ENCODE measurements at places on chromosomes 16 and 17.
A peak's percentile ranks its signal among the peaks of the same experiment; 100 is the strongest.

DNA sequence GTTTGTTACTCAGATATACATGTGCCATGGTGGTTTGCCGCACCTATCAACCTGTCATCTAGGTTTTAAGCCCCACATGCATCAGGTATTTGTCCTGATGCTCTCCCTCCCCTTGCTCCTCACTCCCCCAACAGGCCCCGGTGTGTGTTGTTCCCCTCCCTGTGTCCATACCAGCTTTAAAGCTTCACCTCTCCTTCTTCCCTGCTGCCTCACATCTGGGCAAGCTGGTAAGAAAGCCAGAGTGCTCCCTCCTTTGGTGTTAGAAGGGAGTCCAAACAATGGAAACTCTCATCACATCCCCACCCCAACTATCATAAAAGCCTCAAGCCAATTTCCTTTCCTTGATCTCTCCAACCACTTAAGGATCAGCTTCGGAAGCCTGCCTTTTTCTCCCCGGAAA, 1115.6 kb upstream of the GOT2 start:
- DNase-seq: no peak

DNA sequence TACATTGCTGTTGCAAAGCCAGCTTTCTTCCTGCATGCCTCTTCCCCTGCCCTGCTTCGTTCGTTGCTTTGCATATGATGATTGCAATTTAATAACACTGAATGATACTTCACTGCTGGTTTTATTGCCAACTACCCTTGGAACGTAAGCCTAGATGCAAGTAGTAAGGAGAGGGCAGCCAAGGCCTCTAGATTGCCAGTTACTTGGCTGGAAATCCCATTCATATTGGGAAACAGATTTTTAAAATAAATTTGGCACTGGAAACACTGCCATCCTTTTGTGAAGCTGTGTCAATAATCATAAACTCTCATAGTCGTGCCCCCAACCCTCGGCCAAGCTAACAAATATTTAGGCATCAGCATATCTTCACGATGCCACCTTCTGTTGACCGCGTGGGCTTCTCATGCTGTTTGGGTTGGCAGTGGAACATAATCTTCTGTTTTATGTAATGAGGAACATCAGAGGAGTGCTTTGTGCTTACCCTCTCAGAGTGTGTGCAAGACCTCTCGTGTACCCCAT, 86.5 kb downstream of the MAP2K6 start:
- no peak for DNase-seq

DNA sequence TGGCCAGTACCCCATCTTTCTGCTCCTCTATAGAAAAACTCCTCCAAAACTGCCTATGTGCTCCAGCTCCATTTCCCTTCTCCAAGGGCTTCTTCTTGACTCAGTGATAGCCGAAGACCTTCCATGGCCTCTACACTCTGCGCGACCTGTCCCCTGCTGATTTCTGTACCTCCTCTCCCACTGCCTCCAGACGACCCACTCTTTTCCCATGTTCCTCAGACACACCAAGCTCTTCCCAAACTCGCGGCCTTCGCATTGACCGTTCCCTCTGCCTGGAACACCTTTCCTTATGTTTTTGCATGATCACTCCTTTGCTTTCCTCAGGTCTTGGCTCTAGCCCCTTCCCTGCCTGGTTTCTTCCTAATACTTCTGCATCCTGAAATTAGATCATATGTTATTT, 255.6 kb upstream of the SDK2 start:
- DNase-seq: no peak

- no peak for DNase-seq
Observed at GRCh38 chr16:10982465-10983150, 38.2 kb downstream of the CLEC16A start.

GRCh38 chr16:53668869-53669268, 34.8 kb downstream of the RPGRIP1L start:
- no peak for DNase-seq

GRCh38 chr17:80625627-80626026, 81.0 kb downstream of the RPTOR start:
- DNase-seq: no peak

GRCh38 chr16:7085776-7086175, 246.9 kb upstream of the RBFOX1 start:
- no peak for DNase-seq

DNA sequence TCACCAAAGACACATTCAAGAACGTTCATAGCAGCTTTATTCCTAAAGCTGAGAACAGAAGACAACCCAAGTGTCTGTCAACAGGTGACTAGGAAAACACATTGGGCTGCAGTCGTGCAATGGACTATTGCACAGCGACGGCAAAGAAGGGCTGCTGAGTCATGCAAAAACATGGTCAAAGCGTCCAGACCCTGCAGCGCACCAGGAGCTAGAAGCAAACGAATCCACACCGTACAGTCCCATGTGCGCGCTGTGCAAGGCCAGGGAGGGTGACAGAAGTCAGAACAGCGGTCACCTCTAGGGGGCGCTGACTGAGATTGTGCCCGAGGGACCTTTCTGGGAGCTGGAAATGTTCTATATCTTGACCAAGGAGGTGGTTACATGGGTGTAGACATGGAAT, 266.4 kb downstream of the MAF start:
- DNase-seq: peak; percentile 52

DNA sequence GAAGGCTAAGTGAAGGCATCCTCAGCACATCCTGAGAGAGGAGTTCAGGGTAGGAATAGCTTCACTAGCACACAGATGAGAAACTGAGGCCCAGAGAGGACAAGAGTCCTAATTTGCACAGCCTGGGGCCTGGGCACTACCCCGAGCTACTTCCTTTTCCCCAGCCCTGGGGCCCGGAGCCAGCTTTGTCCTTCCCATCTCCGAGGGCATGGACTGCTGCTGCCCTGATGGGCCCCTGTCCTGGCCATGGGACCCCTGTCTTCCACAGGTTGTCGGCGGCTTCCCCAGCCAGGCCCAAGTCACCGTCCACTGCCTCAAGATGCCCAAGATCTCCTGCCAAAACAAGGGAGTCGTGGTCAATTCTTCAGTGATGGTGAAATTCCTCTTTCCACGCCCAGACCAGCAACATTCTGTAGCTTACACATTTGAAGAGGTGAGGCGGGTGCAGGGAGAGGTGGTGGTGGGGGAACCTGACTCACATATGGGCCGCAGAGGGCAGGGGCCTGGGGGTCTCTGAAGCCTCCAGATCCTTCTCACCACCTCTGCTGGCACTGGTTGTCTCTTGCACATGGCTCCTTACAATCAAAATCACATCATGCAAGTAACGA, 11.4 kb upstream of the NLRC5 start:
- DNase-seq: no peak

DNA sequence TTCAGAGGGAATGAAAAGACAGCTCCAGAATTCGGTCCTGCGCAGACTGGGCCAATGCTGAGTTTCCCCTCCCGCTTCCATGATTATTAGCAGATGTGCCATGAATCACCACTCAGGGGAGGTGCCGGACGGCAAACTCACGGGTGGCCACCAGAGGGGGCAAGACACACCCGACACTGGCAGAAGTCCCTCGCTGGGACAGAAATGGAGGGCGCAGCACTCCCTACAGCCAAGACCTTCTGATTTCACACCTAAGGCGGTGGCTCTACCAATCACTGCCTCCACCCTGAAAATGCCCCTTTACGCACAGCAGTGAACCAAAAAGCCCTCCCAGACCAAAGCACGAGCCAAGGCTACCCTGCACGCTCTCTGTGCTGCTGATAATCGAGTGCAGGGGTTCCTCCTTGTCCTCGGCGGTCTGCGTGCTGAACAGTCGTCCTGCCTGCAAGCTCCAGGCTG, 26.8 kb downstream of the TRAP1 start:
- peak; percentile 86 for DNase-seq

DNA sequence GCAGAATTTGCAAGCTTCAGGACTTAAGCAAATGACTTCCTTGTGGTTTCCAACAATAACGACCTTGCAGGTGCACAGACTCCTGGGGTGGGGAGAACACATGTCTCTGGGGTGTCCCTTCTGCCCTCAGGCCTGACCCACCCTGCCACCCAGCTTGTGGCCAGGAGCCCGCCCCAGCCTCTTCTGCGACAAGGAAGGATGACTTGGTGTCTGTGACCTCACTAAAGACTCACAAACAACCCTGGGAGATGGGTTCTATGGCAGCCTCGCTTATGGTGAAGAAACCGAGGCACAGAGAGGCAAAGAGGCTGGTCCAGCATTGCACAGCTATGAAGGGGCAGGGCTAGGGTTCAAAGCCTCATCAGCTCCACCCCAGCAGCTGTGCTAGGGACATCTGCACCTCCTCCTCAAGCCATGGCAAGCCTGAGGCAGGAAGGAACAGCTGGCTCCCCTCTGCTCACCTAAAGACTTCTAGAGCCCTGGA, 2.6 kb downstream of the ATP2A3 start:
- peak; percentile 45 for DNase-seq

GRCh38 chr17:45104497-45104896, 27.8 kb downstream of the PLCD3 start:
- no peak for DNase-seq

DNA sequence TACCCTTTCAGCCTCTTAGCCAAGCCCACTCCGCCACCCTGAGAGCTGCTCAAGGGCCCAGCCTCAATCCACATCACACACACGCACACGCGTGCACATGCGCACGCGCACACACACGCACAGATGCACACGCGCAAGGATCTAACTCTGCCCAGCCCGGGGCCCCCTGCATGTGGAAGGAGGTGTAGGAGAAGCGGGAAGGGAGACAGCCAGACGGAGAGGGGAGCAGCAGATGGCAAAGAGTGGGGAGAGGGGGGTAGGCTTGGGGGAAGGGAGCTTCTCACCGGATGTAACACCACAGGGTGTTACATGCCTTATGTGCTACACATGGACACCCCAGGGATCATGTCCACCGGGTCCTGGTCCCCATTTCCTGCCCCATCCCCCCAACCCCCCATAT, 15.3 kb downstream of the DLG4 start:
- DNase-seq: no peak

DNA sequence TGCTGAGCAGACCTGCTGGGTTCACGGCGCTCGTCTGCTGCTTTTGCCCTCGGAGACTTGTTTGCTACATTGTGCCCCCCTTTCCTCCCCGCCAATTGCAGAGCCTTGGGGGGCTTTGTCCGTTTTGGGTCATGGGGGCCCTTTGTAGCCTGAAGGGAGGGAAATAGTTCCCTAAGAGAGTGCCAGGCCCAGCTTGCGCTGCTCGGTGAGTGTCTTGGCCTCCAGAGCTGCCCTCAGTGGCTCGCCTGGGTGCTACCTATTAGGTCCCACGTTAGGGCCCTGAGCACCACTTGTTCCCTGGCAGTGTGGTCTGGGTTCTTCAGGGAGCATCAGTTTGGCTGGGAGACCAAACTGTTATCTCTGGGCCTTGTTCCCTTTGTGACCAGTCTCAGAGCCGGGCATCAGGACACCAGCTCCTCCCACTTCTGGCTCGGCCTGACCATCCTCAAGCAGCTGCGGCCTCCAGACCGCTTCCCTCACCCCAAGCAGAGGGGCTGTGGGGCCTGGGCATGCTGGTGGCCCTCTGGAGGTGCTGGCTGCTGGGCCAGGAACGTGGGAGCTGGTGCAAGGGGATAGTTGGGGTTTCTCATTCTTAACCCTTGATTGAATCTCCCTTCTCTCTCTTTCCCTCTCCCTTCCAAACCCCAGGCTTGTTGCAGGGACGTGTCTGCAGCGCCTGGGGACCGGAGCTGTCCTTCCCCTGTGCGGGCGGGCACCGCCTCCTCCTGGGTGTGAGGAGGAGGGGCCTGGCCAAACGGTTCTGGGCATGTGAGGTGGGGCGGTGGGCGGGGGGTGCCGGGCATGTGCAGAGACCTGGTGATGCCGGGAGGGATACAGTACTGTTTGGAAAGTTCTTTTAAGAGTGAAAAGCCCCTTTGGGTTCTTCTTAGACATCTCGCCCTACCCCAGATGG, 16.0 kb upstream of the ITGB4 start:
- peak; percentile 66 for DNase-seq

DNA sequence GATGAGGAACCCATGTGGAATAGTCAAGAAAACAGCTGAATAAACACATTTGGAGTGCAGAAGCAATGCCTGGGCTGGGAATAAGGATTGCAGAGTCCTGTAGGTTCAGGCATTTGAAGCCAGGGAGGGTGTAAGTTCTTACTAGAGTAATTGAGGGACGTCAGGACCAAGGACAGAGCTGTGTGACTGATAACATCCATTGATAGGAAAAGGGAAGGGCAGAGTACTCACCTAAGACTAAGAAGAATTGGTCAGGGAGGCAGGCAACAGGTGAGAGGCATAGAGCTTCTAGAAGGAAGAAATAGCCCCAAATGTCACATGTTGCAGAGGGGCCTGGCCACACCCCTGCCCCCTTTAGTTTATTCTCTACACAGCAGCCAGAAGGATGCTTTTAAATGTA, 79.8 kb upstream of the TMEM132E start:
- peak; percentile 72 for DNase-seq

- DNase-seq: no peak
Observed at GRCh38 chr16:23380501-23380951, 72.5 kb downstream of the COG7 start.

DNA sequence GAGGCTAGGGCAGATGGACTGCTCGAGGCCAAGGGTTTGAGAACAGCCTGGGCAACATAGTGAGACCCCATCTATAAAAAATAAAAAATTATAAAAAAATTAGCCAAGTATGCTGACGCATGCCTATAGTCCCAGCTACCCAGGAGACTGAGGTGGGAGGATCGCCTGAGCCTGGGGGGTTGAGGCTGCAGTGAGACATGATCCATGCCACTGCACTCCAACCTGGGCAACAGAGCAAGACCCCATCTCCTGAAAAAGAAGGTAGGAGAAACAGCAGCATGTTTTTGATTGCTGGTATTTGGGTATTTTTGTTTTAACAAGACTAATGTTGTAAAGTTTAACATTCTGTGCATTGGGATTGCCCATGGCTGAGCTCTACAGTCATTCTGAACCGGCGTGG, 8.9 kb upstream of the DDX19A start:
- DNase-seq: no peak

DNA sequence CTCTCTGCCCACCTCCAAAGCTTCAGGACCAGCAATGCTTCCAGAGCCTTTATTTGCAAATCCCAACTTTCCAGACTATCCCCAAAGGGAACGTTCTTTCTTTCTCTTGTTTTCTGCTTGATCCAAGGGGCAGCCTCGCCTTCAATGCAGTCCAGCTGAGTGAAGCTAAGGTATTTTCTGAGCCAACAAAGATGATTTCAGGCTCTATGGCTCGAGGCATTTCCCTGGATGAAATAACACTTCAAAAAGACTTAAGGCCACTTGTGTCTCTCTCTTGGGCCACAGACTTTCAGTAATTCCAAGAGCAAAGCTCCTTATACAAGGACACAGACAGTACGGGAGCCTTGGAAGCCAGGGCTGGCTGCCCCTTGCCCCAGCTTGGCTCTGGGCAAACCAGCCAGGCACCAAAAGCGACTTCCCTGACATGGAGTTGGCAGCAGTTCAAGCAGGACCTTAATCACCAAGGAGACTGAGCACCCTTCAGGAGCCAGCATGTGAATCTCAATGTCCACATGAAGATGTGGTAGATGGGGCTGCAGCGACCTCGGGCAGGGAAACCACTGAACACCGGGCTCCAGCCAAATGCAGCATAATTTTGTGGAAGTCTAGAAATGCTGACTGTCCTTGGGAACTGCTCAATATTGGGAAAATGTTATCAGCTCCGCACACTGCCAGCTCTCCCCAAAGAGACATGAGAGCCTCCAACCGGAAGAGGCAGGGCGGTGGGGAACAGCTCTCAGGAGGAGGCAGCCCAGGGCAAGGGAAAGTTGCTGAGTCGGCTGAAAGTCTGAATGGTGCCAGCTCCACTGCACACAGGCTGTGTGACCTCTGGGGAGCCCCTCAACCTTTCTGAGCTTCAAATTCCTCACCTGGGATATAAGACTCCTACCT, 39.0 kb downstream of the TK2 start:
- DNase-seq: peak; percentile 34

- no peak for DNase-seq
Observed at GRCh38 chr17:80030730-80031410, 4.8 kb downstream of the TBC1D16 start.

Measured in hematopoietic multipotent progenitor cell treated with erythropoietin and hydrocortisone succinate and interleukin-3 and kit ligand, for 6 days (in vitro differentiated cells).